Sigmoid colon (tissue), 7 donors: ENCODE measurements at places on chromosomes 1 and 21. TPM values are rescaled to one million over a fixed set of nuclear protein-coding genes. Genes with fewer than 3 reads are reported as not detected.

DNA sequence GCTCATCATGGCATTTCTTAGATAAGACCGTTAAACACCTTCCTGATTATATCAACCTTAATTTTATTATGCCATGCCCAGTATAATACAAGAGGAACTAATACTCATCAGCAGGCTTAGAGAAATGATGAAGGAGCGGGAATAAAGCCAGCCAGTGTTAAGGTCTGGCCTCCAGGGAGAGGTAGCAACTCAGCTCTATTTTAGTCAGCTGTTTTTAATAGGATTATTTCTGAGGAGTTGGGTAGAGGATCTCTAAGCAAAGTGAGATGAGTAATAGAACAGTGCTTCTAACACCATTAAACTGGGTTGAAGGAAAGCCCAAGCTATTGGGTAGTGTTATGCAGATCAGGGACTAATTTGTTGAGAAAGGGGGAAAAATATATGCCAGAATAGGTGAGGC, 921.5 kb downstream of the TTLL7 start:
- DNase-seq, result no peak
- H3K36me3 ChIP-seq, result no peaks in the 10 kb centered on the region
- no peaks in the 10 kb centered on the region for H3K4me1 ChIP-seq

- H3K4me1 ChIP-seq, result no peaks in the 10 kb centered on the region
- H3K36me3 ChIP-seq, result no peaks in the 10 kb centered on the region
- no peak overlapping the region for H3K27ac ChIP-seq
- no peak overlapping the region for H3K4me3 ChIP-seq
- DNase-seq, result no peak
- H3K27me3 ChIP-seq, result no peaks in the 10 kb centered on the region
Observed at GRCh38 chr1:51927029-51927428, 48.5 kb upstream of the NRDC start.

Gene CNR2
- polyA plus RNA-seq, result 0.23 TPM

DNA sequence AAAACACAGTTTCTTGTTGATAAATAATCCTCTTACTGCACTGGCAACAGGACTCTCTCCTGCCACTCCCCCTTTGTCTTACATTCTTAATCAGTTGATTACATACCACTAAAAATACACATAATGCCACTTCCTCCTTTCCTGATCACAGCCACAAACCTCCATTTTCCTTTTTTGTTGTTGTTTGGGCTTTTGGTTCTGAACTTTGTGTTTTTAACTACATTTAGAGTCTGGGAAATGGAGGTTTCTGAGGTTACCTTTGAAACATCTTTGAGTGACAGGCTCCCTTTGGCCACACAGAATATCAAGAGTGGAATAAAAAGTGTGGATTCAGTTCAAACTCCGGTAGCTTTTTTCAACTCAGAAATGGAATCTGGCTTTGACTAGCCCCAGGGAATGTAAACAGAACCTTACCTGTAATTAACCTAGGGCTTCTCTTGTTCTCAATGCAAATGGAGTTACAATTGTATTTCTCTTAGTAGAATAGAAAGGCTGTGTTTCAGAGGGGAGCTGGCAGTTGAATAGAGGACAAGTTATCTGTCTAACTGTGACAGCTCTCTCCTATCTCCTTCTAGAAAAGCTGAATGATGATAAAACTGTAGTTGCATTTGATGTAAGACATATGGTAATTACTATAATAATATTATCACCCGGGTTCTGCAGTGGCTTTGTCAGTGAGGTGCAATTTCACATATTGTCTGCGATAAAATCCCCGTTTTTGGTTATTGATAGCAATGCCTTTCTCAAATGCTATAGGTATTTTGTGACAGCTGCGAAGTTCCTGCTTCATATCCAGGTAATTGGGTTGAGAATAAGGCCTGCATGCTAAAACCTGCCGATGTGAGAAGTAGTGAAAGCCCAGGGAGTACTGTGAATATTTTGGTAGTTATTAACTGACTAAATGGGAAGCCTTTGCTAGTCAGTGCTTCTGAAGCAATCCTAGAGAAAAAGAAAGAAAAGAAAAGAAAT, 66.9 kb downstream of the ST6GALNAC5 start:
- no peak overlapping the region for H3K4me3 ChIP-seq
- no peaks in the 10 kb centered on the region for H3K4me1 ChIP-seq
- no peak for DNase-seq
- H3K27me3 ChIP-seq, result no peaks in the 10 kb centered on the region

DNA sequence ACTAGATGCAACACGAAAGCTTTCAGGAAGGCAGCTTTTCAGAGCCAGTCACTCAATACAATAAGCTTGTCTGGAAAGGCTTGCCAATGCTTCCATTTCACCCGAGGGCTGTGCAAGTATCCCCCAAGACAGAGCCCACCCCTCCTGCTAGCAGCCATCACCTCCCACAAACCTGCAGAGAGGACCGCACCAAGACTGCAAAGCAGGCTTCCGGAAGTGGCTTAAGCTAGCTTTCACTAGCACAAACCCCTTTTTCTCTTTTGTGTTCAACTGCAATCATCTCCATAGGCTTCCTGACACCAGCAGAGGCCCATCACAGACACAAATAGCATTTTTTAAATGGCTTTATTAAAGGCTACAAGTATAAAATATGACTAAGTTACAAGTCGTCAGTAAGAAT, 31.5 kb downstream of the C1orf198 start:
- peaks cover 13% of the 10 kb centered on the region for H3K36me3 ChIP-seq
- H3K27ac ChIP-seq, result no peak overlapping the region
- peaks cover 24% of the 10 kb centered on the region for H3K4me1 ChIP-seq
- no peak overlapping the region for H3K4me3 ChIP-seq
- no peaks in the 10 kb centered on the region for H3K27me3 ChIP-seq
- no peak for DNase-seq

- no peaks in the 10 kb centered on the region for H3K27me3 ChIP-seq
- DNase-seq, result no peak
- no peaks in the 10 kb centered on the region for H3K4me1 ChIP-seq
- H3K4me3 ChIP-seq, result no peak overlapping the region
- H3K36me3 ChIP-seq, result no peaks in the 10 kb centered on the region
- H3K27ac ChIP-seq, result no peak overlapping the region
Observed at GRCh38 chr1:23897083-23897482, 16.1 kb downstream of the CNR2 start.

Gene HAO2
- polyA plus RNA-seq, result not detected

Gene LCE2A
- not detected for polyA plus RNA-seq

Gene OR6N1
- not detected for polyA plus RNA-seq

Gene CLEC20A
- polyA plus RNA-seq, result not detected

Gene OPRD1
- 0.31 TPM for polyA plus RNA-seq

- no peaks in the 10 kb centered on the region for H3K36me3 ChIP-seq
- H3K4me3 ChIP-seq, result no peak overlapping the region
- H3K4me1 ChIP-seq, result no peaks in the 10 kb centered on the region
- no peak overlapping the region for H3K27ac ChIP-seq
- no peak for DNase-seq
- no peaks in the 10 kb centered on the region for H3K27me3 ChIP-seq
Observed at GRCh38 chr1:7363450-7363849, 407.6 kb upstream of the VAMP3 start.

GRCh38 chr1:162530307-162530987, 31.1 kb upstream of the UAP1 start:
- H3K4me1 ChIP-seq, result no peaks in the 10 kb centered on the region
- H3K4me3 ChIP-seq, result no peak overlapping the region
- no peaks in the 10 kb centered on the region for H3K27me3 ChIP-seq
- H3K27ac ChIP-seq, result no peak overlapping the region

GRCh38 chr1:26012864-26013263, 8.7 kb upstream of the EXTL1 start:
- no peaks in the 10 kb centered on the region for H3K27me3 ChIP-seq
- H3K4me1 ChIP-seq, result no peaks in the 10 kb centered on the region
- no peak overlapping the region for H3K4me3 ChIP-seq
- DNase-seq, result no peak

GRCh38 chr21:42584296-42584641, 69.2 kb upstream of the PDE9A start:
- DNase-seq, result no peak
- no peak overlapping the region for H3K4me3 ChIP-seq
- no peak overlapping the region for H3K27ac ChIP-seq
- no peaks in the 10 kb centered on the region for H3K27me3 ChIP-seq
- no peaks in the 10 kb centered on the region for H3K4me1 ChIP-seq
- no peaks in the 10 kb centered on the region for H3K36me3 ChIP-seq

Gene FABP3
- polyA plus RNA-seq, result 10.0 TPM

DNA sequence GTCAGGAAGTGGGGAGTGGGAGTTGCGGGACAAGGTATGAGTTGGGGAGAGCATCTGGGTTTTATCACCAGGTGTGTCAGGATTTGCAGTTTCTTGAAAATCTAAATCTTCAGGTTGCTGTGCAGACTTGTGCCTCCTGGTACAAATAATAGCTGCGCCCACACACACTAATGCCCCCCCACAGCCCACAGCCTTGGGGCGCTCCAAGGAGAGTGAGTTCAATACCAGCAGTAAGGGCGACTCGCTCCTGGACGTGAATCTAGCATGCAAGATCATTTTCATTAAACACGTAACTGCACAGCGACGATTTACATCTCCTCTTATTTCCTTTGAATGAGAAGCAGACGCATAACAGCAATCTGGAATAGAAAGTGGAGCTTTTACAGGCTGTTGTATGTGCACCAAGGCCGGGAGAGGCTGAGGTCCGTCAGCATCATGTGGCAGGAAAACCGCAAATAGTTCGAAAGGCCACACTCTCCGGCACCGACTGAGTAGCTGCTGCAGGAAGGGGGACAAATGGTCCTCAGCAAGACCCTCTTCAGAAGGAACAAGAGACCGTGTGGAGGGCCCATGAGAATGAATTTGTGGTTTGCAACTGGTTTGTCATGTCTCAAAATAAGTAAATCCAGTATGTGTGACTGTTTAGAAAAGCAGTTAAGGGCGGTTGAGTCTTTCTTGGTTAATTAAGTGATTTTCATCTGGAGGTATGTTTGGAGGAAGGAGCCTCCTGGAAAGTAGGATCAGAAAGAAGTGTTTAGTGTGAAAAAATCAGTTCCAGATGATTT, 439.5 kb downstream of the SMYD3 start:
- no peaks in the 10 kb centered on the region for H3K4me1 ChIP-seq
- H3K4me3 ChIP-seq, result no peak overlapping the region
- H3K27me3 ChIP-seq, result no peaks in the 10 kb centered on the region

- H3K27ac ChIP-seq, result peak overlapping the region; percentile 49
- H3K4me3 ChIP-seq, result peak overlapping the region; percentile 30
- peaks cover 32% of the 10 kb centered on the region for H3K36me3 ChIP-seq
- H3K27me3 ChIP-seq, result no peaks in the 10 kb centered on the region
- peaks cover 43% of the 10 kb centered on the region for H3K4me1 ChIP-seq
- DNase-seq, result peak; percentile 86
Observed at GRCh38 chr1:155241069-155241679, 14.1 kb downstream of the ENTREP3 start.

- DNase-seq, result no peak
- H3K36me3 ChIP-seq, result no peaks in the 10 kb centered on the region
- H3K27ac ChIP-seq, result no peak overlapping the region
Observed at GRCh38 chr21:25396135-25396711, 211.1 kb downstream of the MRPL39 start.

GRCh38 chr1:156623946-156624813, 5.0 kb downstream of the HAPLN2 start:
- H3K36me3 ChIP-seq, result no peaks in the 10 kb centered on the region
- peak overlapping the region; percentile 11 for H3K27ac ChIP-seq
- peak overlapping the region; percentile 44 for H3K4me3 ChIP-seq
- peaks cover 32% of the 10 kb centered on the region for H3K27me3 ChIP-seq

- no peak for DNase-seq
- H3K27ac ChIP-seq, result no peak overlapping the region
- no peak overlapping the region for H3K4me3 ChIP-seq
Observed at GRCh38 chr1:220701974-220702373, 11.8 kb downstream of the C1orf115 start.

Gene TMEM200B
- 0.23 TPM for polyA plus RNA-seq

Gene CD53
- polyA plus RNA-seq, result 100 TPM

Gene PRAMEF26
- not detected for polyA plus RNA-seq

DNA sequence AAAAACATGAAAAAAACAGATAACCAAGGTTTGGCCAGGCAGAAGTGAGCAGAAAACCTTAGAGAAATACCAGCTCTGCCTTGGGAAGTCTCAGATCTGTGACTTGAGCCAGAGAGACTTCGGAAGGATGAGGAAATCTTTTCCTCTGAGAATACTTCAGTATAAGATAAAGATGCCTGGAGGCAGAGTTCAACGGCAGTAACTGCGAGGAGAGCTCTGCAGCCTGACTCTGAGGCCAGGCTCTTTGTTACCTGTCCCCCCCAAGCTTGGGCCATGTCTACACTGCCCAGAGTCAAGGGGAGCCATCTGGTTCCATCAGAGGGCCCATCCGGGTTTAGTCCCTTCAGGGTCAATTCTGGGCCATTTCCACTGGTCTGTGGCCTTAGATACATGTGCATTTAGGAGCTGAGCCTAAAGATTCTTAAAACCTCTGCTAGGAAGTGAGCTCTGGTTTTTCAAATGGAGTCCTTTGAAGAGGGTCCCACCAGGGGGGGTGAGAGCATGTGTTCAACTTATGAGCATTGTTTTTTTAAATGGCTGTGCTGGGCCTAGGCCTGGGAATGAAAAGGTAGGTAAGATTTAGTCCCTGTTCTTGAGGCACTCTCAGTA, 8.7 kb downstream of the KIRREL1 start:
- H3K27ac ChIP-seq, result peak overlapping the region; percentile 88
- H3K27me3 ChIP-seq, result no peaks in the 10 kb centered on the region
- H3K4me3 ChIP-seq, result no peak overlapping the region
- DNase-seq, result no peak

DNA sequence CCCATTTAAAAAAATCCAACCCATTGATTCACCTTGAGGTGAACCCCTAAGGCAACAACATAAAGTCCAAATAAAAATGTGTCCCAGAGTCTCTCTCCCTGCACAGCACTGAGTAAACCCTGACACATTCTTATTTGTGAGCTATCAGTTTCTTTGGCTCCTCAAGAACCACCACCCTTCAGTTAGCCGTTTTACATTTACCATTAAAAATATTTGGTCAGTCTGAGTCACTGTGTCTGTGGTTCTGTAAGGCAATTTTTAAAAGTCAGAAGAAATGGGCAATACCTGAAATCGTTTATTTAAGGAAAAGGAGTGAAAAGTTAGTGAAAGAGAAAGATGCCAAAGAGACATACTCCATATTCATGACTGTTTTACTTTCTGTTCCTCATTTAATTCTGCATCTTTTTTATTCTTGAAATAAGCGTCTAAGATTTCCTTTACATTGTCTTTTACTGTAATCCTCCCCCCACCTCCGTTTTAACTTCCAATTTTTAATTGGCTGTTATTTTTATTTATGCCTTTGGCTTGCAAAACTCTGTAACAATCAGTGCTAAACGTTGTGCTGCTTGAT, 91.7 kb upstream of the IVNS1ABP start:
- peaks cover 6% of the 10 kb centered on the region for H3K4me1 ChIP-seq
- no peak overlapping the region for H3K4me3 ChIP-seq
- no peak overlapping the region for H3K27ac ChIP-seq
- H3K36me3 ChIP-seq, result no peaks in the 10 kb centered on the region
- DNase-seq, result no peak
- H3K27me3 ChIP-seq, result no peaks in the 10 kb centered on the region

GRCh38 chr1:229410692-229411433, 23.0 kb downstream of the ACTA1 start:
- H3K27ac ChIP-seq, result peak overlapping the region; percentile 57
- H3K4me3 ChIP-seq, result no peak overlapping the region
- peak; percentile 75 for DNase-seq
- no peaks in the 10 kb centered on the region for H3K36me3 ChIP-seq
- H3K4me1 ChIP-seq, result peaks cover 50% of the 10 kb centered on the region
